Effector CD8-positive, alpha-beta T cell (primary cell): ENCODE measurements at places on chromosomes 2 and 18.

GRCh38 chr18:38033282-38033681, 467.7 kb upstream of the CELF4 start:
- DNase-seq, result no peak

DNA sequence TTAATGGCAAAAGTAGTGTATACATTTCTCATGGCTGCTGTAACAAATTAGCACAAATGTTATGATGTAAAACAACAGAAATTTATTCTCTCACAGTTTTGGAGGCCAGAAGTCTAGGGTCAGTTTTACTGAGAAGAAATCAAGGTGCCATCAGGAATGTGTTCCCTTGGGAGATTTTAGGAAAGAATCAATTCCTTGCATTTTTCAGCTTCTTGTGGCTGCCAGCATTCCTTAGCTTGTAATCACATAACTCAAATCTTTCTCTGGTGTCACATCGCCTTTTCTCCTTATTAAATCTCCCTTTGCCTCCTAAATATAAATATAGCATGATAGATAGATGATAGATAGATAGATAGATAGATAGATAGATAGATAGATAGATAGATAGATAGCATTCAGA, 307.0 kb upstream of the REG3G start:
- no peak for DNase-seq

- no peak for DNase-seq
Measured at GRCh38 chr2:229342376-229342775, 71.3 kb upstream of the PID1 start.

DNA sequence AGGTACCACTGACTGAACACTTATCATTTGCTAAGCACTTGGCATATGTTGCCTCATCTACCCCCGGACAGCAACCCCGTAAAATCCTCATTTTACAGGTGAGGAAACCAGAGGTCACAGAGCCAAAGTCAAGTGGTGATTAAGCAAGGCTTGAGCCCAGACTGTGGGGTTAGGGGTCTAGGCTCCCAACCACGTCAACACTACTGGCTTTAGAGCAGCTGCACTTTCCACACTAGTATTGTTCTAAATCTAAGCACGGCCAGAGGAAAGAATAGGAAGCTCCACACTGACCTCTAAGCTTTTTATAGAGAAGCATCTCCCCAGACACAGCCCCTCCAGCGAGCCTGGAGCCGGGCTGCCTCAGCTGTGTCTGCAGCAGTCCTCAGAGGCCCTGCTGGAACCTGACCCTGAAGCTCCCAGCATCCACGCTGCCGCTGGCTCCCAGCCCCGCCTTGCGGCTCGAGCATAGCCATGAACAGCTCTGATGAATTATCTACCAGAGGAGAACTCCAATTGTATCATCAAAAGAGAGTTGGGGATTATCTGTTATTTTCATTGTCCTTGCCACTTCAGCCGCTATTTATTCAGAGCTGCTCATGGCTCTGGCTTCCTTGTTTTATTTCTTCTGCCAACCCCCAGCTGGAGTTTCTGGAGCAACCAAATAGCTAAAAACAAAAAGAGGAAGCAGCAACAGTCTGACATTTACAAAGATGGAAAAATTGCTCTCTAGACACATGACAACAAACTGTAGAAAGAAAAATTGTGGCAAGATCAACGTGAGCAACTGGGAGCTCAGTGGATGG, 62.2 kb upstream of the RTN4 start:
- DNase-seq, result no peak

GRCh38 chr18:2223449-2223848, 347.9 kb downstream of the METTL4 start:
- no peak for DNase-seq

GRCh38 chr2:231339316-231339715, 56.2 kb upstream of the B3GNT7 start:
- no peak for DNase-seq

DNA sequence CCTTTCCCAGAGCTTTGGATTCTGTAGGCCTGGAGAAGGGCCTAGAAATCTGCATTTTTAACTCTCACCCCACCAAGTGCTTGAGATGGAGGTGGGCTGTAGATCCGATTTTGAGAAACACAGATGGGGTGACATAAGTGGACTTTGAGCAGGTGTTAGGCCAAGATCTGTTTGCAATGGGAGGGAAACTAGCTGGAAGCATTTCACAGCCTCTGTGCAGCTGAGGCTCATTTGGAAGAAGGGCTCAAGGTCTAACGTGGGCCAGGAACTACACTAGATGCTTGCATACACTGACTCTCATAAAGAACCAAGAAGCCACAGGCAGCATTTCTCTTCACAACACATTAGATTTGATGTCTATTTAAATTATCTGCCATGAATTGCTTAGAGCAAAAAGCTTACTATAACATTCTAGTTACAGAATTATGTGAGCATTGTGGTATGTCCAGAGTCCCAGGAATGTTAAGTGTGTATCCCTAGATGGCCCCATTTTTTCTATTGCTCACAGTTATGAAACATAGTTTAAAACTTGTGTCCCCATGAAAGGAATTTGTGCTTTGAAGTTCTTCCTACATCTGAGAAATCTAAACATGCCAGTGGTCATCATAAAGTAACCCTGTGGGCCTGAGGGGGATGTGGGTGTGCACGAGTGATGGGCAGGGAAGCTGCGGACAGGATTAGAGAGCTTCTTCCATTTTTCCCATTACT, 77.2 kb downstream of the CD28 start:
- DNase-seq, result no peak

GRCh38 chr2:240210198-240210965, 69.9 kb upstream of the OTOS start:
- DNase-seq, result no peak
